Right hindlimb (tissue), 1 donor: ENCODE measurements at places on chromosomes 7 and 10.

DNA sequence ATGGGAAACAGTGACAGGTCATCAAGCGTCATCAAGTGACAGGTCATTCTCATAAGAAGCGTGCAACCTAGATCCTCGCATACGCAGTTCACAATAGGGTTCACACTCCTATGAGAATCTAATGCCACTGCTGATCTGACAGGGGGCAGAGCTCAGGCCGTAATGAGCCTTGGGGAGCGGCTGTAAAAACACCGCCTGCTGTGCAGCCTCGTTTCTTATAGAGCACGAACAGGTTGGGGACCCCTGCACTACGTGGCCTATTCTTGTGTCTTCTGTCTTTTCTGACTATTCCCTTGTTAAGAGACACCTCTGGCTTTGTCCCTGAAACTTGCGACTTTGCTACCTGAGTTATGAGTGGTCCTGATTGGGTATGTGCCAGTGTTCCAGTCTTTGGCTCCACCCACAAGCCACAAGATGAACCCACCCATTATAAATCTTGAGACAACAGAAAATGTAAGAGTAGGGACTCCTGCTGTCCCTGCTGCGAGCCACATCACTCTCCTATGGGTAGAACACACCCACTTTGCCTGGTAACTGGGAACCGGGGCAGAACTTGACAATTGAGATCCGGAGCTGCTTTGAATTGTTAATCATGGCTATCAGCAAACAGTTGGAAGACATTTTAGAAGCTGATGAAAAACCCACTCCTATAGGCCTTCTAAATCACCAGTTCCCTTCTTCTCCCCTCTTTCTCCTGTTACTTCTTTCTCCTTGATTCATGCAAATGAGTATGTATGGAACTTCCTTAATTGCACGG is 55.8 kb upstream of the EXOC4 start:
- DNase-seq, result no peak

DNA sequence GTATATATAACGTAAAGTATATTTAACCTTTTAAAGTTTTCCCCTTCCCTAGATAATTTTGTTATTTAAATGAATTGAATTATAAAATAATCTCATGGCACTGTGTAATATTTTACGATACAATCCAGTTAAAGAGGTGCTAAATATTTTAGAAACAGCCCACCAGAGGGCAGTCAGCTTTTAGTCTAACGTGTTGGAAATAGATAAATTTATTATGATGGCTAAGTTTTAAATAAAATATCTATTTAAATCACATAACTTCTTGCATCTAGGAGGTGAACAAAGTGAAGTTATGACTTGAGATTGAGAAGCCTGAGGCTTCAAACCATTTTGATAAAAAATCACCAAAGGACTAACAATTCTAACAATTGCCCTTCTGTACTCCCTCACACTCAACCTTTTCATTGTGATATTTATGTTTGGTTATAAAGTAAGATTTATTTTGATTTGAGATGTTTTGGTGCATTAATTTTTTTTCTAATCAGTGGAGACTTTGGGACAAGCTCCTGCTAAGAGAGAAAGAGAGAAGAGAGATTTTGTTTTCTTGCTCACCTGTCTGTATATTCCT is 171.5 kb upstream of the SP4 start:
- no peak for DNase-seq

- DNase-seq, result no peak
Observed at GRCh38 chr10:114553436-114553835, 104.6 kb downstream of the ABLIM1 start.

DNA sequence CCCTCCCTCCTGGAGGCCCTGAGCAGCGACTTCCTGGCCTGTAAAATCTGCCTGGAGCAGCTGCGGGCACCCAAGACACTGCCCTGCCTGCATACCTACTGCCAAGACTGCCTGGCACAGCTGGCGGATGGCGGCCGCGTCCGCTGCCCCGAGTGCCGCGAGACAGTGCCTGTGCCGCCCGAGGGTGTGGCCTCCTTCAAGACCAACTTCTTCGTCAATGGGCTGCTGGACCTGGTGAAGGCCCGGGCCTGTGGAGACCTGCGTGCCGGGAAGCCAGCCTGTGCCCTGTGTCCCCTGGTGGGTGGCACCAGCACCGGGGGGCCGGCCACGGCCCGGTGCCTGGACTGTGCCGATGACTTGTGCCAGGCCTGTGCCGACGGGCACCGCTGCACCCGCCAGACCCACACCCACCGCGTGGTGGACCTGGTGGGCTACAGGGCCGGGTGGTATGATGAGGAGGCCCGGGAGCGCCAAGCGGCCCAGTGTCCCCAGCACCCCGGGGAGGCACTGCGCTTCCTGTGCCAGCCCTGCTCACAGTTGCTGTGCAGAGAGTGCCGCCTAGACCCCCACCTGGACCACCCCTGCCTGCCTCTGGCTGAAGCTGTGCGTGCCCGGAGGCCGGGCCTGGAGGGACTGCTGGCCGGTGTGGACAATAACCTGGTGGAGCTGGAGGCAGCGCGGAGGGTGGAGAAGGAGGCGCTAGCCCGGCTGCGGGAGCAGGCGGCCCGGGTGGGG is 2.2 kb downstream of the TRIM56 start:
- DNase-seq, result no peak

GRCh38 chr10:53990799-53991238 is 810.2 kb downstream of the PCDH15 start:
- DNase-seq, result no peak

GRCh38 chr10:115056186-115056585 is 37.0 kb upstream of the ATRNL1 start:
- DNase-seq, result no peak

DNA sequence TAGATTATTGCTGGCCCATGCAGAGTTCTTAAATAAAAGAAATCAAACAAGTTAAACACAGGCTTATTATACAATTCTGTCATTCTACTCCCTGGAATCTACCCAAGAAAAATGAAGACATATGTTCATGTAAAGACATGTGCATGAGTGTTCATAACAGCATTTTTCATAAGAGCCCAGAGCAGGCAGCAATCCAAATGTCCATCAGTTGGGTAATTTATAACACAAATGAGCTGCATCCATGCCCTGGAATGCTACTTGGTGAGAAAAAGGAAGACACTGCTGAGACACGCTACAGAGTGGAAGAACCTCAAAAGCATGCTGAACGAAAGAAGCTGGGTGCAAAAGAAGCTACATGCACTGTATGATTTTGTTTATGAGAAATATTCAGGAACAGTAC is 342.6 kb downstream of the TCERG1L start:
- DNase-seq, result no peak

DNA sequence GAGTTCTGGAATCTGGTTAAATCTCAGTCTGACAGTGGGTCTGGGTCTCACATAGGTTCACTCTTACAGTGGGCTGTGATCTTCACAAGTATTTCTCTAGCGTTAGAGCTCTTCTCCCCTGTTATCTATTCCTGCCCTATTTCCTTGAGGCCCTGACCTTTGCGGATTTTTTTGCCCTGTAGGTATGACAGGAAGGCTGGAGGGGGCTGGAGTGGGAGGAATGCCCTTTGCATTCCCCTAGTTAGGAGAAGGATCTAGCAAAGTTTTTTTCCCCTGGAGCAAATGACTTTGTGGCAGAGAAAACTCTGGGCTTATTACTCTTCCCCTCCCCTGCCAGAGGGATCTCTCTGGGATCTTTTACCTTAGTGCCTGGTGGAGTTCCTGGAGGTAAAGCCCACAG is 49.2 kb downstream of the GALNT11 start:
- DNase-seq, result no peak

DNA sequence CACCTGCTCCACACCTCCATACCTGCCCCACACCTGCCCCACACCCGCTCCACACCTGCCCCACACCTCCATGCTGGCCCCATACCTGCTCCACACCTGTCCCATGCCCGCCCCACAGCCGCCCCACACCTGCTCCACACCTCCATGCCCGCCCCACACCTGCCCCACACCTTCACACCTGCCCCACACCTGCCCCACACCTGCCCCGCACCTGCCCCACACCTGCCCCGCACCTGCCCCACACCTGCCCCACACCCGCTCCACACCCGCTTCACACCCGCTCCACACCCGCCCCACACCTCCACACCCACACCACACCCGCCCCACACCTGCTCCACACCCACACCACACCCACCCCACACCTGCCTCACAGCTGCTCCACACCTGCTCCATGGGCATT is 53.0 kb downstream of the PARP12 start:
- DNase-seq, result no peak

- no peak for DNase-seq
Observed at GRCh38 chr7:108094933-108095710, 35.0 kb downstream of the LAMB4 start.

DNA sequence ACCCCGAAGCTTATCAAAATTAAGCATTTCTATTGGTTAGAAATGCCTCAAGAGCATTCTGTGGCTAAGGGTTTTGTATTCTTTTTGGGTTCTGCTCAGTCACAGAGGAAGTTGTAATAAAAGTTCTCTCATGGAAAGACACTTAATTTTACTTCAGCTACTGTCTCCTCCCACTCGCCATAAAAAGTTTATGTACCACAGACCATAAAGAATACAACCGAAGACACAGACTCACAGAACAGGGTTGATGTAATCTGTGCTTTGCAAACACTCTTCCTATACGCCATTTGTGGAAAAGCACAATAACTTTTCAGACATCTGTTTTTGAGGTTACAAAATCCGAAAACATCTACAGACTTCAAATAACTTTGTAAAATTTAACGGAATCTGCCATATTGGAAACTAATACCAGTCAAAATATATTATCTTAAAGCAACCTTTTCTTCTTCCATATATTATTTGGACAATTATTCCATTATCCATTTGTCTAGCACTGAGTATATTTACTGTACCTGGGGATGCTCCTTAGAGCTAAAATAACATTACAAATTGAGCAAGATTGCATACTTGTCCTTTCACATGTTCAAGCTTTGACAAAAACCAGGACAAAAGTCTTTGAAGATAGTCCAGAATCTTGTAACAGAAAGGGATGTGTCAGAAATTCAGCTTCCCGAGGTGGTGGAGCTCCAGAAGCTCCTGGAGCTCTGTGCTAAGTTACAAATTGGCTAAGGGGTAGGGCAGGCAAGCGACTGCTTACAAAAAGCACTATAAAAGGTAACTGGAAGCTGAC is 219.0 kb upstream of the MEOX2 start:
- DNase-seq, result no peak

DNA sequence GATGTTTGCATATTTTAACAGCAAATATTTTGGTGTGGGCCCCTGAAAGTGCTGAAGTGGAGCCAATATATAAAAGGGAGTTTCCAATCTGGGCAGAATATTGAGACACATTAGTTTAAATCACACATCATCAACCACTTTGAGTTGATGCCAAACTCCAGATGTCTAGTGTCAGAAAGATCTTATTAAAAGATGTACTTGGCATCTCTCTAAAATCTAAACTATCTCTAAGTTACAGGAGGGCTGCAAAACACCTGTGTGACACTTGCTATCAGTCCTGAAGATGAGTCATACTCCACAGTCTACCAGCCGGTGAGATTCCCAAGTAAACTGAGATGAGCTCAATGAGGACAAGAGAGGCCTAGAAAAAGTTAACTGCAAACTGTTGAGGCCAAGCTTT is 11.4 kb downstream of the JAZF1 start:
- DNase-seq, result no peak

DNA sequence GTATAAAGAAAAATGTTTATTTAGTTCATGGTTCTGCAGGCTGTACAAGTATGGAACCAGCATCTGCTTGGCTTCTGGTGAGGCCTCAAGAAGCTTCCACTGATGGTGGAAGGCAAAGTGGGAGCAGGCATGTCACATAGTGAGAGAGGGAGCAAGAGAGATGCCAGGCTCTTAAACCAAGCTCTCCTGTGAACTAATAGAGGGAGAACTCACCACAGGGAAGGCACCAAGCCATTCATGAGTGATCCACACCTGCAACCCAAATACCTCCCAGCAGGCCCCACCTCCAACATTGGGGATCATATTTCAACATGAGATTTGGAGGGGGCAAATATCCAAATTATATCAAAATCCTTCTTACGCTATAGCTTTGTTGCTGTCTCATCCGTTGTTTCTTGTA is 113.1 kb downstream of the CPED1 start:
- DNase-seq, result no peak

DNA sequence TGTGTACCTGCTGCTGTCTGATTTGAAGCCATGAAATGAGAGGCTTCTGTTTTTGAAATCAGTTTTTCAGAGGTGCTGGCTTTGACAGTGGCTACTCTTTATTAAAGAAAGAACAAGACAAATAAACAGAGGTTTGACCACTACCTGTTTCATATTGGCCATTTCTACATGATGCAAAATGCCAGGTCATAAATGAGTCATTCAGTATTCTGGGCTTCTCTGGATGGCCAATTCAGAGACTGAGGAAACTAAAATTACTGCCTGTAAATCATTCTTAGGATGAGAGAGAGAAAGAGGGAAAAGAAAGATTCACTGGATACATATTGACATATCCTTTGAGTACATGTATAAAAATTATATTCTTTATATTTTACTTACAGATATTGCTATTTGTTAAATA is 303.3 kb upstream of the ETV1 start:
- DNase-seq, result no peak

GRCh38 chr7:131583430-131583829 is 27.0 kb upstream of the PODXL start:
- no peak for DNase-seq

DNA sequence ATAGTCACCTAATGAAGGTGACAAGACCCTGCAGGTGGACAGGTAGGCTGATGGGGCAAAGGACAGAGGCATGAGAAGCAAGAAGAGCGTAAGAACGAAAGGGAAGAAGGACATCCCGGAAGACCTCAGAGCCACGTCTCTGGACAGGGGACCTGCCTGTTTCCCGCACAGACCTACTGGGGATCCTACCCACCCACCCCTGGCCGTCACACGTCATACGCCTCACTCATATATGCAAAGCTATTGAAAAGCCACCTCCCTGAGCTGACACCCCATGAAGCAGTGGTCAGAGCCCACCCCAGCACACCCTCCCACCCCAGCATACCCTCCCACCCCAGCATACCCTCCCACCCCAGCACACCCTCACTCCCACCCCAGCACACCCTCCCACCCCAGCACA is 140.6 kb downstream of the GRID1 start:
- no peak for DNase-seq

- no peak for DNase-seq
Observed at GRCh38 chr10:62341419-62341818, 32.8 kb upstream of the ZNF365 start.
